ENCODE measurements at places on chromosomes 2 and 18.

- no peak for DNase-seq
These were observed 55.9 kb upstream of the APCDD1 start for GRCh38 chr18:10398571-10398970.

- no peak for DNase-seq
These were observed 143.2 kb downstream of the TPGS2 start for GRCh38 chr18:36685580-36685979.

- DNase-seq = no peak
These were observed 1.6 kb downstream of the EHD3 start for GRCh38 chr2:31235504-31235902.

- DNase-seq = no peak
These were observed 209.0 kb downstream of the FAM210A start for GRCh38 chr18:13517369-13517768.

- DNase-seq = no peak
These were observed 490.7 kb downstream of the NUP35 start for GRCh38 chr2:183614799-183615435.

DNA sequence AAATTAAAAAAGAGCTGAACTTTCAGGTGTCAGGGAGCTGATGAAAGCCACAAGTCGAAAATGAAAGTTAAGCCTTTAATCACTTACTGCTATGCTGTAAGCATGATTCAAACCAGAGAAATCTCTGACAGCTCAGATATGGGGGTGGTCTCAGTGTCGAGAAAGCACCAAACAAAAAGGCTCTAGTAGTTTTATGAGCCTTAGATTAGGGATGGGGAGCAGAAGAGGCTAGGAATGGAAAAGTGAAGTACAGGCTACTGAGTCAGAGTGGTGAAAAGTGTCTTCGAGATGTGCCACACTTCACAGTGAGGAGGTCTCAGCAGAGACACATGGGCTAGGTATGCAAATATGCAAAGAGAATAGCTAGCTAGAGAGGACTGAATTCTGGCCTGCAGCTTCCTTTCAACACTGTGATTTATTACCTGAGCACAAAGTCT is 482.2 kb downstream of the SPAG16 start:
- DNase-seq = no peak

GRCh38 chr18:31996007-31996406 is 22.6 kb upstream of the RNF125 start:
- DNase-seq = no peak

- DNase-seq = no peak
These were observed 16.3 kb upstream of the SLC1A4 start for GRCh38 chr2:64972876-64973275.

DNA sequence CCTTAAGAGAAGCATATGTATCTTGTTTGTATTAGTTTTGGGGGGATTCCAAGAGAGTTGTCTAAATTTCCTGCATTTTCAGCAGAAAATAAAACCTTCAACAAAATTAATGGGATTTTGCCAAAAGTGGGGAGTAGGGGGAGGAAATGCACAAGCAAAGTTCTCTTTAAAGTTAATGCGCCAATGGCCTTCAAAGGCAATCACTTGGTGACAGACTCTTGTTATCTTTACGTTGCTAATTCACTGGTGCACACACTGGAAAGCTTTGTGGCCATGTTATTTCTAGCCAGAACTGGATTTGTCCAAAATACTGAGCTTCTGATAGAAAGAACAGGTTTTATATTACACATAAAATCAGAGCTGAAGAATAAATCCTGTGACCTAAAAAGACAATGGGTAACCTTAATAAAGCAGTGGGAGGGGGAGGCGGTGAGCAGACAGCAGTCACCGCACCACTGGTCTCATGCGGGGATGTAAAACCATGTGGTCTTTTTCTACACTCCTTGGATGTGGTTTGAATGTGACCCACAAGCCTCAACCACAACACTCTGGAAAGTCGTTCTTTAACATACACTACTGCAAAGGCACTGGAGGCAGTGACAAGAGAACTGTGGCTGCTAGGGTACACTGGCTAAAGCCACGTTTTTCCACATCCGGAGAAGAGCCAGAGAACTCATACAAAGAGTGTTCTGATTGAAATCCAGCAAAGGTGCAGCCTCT is 176.9 kb upstream of the SMAD7 start:
- no peak for DNase-seq

GRCh38 chr2:75621228-75621627 is 25.4 kb upstream of the MRPL19 start:
- no peak for DNase-seq

DNA sequence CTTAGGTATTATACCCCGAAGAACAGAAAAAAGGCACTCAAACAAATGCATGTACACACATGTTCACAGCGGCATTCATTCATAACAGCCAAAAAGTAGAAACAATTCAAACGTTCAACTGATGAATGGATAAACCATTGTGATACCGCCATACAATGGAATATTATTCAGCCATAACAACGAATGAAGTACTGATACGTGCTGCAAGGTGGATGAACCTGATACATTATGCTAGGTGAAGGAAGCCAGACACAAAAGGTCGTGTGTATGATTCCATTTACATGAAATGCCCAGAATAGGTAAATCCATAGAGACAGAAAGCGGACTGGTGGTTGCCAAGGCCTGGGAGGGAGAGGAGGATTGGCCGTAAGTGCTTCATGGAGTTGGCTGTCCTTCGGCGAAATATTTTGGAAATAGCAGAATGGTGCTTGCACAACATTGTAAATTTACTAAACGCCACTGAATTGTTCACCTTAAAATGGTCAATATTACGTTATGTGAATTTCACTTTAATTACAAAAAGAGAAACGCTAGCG is 750 bp upstream of the RMP24 start:
- DNase-seq = no peak

DNA sequence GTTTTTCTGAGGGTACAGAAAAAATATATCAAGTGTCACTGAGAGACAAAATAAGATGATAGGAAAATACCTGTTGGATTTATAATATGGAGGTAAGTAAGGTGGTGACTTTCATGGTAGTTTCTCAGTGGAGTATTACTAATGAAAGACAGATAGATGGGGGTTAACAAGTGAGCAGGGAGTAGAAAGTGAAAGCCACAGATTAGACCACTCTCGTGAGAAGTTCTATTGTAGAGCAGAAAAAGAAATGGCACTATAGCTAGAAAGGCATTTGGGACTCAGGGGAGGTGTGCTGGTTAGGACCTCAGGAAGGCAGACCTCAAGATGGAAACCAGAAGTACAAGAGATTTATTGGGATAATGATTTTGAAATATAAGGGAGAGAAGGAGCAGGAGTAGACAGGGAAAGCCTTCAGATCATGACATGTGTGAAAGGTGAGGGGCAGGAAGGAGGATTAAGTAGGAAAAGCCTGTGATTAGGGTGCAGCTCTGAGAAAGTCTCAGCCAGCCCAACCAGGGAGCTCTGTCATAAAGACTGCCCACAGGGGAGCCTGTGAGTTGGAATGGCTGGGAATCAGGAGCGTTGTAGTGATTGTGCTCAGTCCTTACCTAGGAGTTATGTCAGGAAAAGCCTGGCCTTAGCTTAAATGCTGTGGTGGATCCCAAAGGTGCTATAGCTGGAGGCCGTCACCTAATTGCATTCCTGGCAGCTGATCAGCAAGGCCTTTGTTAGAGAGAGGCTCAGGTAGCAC is 198.1 kb downstream of the IKZF2 start:
- no peak for DNase-seq

GRCh38 chr2:157874997-157875640 is 1.0 kb downstream of the ACVR1 start:
- DNase-seq = no peak

GRCh38 chr2:96538487-96539214 is 2.1 kb downstream of the ARID5A start:
- DNase-seq = peak; percentile 67

- no peak for DNase-seq
These were observed 19.7 kb downstream of the MTA3 start for GRCh38 chr2:42588121-42588520.

GRCh38 chr2:191150230-191150599 is 579 bp downstream of the STAT4 start:
- no peak for DNase-seq

DNA sequence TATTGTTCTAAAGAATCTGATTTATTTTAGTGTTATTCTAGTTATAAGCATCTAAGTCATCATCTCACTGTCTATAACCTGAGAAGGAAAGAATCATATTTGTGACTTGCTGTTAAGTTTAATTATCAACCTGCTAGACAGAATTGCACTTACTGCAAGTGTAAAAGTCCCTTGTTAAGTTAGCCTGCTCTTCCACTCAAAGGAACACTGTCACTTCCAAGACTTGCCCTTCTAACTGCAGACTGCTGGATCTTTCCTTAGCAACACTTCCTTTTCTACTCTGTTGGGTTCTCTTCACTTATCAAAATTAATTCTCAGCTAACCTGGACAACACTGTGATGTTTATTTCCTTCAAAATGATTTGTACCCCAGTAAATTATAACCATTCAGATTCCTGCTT is 323.2 kb upstream of the TFPI start:
- DNase-seq = no peak

- DNase-seq = peak; percentile 85
These were observed 145.9 kb downstream of the CCDC74A start for GRCh38 chr2:131673400-131674173.

GRCh38 chr2:95268211-95269035 is 5.8 kb upstream of the PROM2 start:
- DNase-seq = no peak

- DNase-seq = no peak
These were observed 193.0 kb upstream of the RGPD4 start for GRCh38 chr2:107633580-107634147.

DNA sequence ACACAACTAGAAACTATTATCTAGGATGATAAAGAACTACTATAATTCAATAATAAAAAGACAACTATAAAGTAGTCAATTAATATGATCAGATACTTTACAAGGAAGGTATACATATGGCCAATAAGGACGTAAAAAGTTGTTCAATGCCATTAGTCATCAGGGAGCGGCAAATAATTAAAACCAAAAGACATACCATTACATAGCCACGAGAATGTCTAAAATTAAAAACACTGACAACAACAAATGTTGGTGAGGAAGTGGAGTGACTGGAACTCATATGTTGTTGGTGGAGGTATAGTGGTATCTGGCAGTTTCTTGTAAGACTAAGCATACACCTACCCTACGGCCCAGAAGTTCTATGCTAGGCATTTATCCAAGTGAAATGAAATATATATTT is 152.4 kb downstream of the MTCL1 start:
- DNase-seq = no peak

- no peak for DNase-seq
These were observed 294.8 kb downstream of the ZEB2 start for GRCh38 chr2:144225076-144225475.

GRCh38 chr2:72153026-72153791 is 5.5 kb upstream of the CYP26B1 start:
- DNase-seq = no peak

DNA sequence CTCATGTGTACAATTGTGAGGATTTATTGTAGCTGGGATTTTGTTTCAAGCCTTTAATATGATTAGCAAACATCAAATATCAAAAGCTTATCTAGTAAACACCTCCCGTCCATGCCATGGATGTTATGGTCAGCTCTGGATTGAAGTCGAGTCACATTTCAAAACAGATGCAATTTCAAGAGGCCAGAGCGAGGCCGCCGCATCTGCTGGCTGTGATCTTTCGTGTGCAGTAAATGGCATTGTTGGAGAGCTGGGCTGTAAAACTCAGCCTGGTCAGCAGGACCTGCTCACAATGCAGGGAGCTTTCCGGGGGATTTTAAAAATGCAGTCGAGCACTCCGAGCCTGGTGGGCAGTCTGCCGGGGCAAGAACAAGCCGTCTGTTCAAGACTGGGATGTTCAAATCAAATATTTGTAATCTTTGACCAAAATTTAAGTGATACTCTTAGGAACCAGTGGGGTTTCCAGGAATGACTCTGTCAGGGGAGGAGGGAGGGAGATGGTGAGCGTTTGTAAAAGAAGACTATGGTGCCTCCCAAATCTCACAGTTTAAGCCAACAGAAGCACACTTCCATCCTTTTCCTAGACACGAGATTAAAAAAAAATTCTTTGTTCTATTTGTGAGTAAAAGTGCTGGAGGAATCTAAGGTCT is 97.6 kb downstream of the MYCN start:
- DNase-seq = no peak

DNA sequence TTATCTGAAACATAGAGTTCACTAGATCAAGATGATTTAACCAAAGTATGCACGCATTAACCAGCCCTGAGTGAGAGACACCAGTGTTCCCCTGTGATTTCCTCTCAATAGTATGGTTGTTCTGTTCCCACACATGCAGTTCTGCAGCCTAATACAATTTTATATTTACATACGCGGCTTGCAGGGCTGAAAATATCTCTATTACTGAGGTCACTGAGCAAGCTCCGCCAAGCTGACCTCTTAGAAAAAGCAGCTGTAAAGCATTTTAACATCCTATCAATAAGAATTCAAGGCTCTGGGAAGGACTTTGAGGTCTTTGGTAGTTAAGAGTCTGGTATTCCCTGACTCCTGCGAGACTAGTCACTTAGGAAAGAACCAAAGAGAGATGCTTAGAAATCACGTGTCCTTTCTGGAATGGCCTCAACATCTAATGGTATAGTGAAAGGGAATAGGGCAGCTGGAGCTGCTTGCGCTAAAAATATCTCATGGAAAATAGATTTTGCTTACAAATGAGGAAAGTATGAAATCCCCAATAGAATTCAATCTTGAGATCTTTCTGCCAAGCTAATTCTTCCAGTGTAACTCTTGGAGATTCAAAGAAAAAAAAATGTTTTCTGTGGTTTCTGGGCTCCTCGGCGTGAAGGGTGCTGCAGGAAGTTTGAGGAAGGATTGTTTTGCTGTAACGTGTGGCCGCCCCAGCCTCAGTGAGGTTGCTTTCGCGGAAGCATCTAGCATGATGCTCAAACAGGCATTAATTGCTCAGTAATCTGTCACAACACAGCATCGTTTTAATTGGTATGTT is 59.2 kb downstream of the DOCK10 start:
- DNase-seq = peak; percentile 20

GRCh38 chr2:39736640-39737039 is 42.4 kb downstream of the THUMPD2 start:
- DNase-seq = no peak

- no peak for DNase-seq
These were observed 36.0 kb upstream of the DARS1 start for GRCh38 chr2:136021406-136021805.

- DNase-seq = no peak
These were observed 72.3 kb downstream of the FAM228A start for GRCh38 chr2:24247164-24247563.

- no peak for DNase-seq
These were observed 58.4 kb upstream of the EML4 start for GRCh38 chr2:42110641-42111322.

DNA sequence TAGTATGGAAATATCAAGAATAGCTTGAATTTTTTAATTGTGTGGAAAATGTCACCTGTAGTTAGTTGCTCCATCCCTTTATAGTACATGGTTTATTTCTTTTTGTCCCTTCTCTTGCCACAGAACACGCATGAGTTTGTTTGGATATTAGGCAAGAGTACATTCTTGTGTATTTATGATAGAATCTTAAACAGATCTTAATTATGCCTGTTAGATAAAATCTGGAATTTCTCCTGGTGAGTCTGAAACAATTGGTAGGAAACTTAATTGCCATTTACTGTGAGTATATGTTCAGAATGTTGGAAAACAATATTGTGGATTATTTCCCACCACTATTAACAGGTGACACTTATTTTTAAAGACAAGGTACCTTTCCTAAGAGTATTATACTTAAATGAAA is 30.2 kb upstream of the CABYR start:
- DNase-seq = no peak
